IMR-90 (cell line): ENCODE measurements at places on chromosomes 4 and X. TPM values are rescaled to one million over a fixed set of nuclear protein-coding genes. Genes with fewer than 3 reads are reported as not detected.

Gene ART3
- 0.15 and 0.30 TPM in 2 replicates for polyA plus RNA-seq

- no peak for DNase-seq
- H3K27me3 ChIP-seq: no peaks in the 10 kb centered on the region
- no peak overlapping the region for H3K4me3 ChIP-seq
- no peak overlapping the region for H3K27ac ChIP-seq
- H3K36me3 ChIP-seq: peaks cover 27% of the 10 kb centered on the region
Measured at GRCh38 chr4:73092868-73093267, 23.4 kb upstream of the COX18 start.

- no peak overlapping the region for H3K4me3 ChIP-seq
- H3K36me3 ChIP-seq: no peaks in the 10 kb centered on the region
- H3K27me3 ChIP-seq: peaks cover 4% of the 10 kb centered on the region
- no peak overlapping the region for H3K27ac ChIP-seq
- DNase-seq: no peak
Measured at GRCh38 chr4:83660578-83660977, 124.7 kb downstream of the GPAT3 start.

- H3K36me3 ChIP-seq: peaks cover 11% of the 10 kb centered on the region
- H3K27ac ChIP-seq: no peak overlapping the region
Measured at GRCh38 chr4:145885666-145886065, 53.0 kb downstream of the ZNF827 start.

DNA sequence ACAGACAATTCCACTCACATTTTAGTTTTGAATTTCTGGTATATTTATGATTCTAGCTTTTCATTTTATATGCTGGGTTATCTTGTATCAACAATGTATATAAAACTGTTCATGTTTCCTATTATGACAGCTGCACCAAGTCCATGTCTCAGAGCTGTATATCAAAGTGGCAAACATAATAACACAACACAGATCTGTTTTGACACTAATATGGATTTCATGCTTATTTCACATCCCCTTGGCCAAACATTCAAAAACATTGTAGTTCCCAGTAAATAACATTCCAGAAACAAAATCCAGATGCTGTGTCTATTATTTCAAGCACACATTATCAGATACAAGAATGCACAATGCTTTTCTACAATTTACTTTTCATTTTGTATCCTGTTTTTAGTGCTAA, 380.6 kb upstream of the MAGEB2 start:
- no peaks in the 10 kb centered on the region for H3K4me1 ChIP-seq
- no peaks in the 10 kb centered on the region for H3K36me3 ChIP-seq
- no peak for DNase-seq
